Activated CD8-positive, alpha-beta T cell treated with anti-CD3 and anti-CD28 coated beads, Interleukin-2, amount 10 ng/mL, durations not matched to agents 7 days and 5 days (primary cell): ENCODE measurements at places on chromosomes 7 and 10. TPM values are rescaled to one million over a fixed set of nuclear protein-coding genes. Genes with fewer than 3 reads are reported as not detected.

Gene SLC16A9
- total RNA-seq: 0.10 TPM

Gene MORN4
- 1.1 TPM for total RNA-seq

Gene CALHM3
- total RNA-seq: 0.63 TPM

Gene ASB10
- not detected for total RNA-seq

Gene SFR1
- 14.9 TPM for total RNA-seq

GRCh38 chr10:114408112-114408967, 4.0 kb upstream of the AFAP1L2 start:
- H3K36me3 ChIP-seq: no peaks in the 10 kb centered on the region
- peaks cover 4% of the 10 kb centered on the region for H3K4me1 ChIP-seq
- peaks cover 32% of the 10 kb centered on the region for H3K27me3 ChIP-seq

- peak overlapping the region; percentile 94 for H3K27ac ChIP-seq
- H3K4me3 ChIP-seq: peak overlapping the region; percentile 94
- peaks cover 40% of the 10 kb centered on the region for H3K4me1 ChIP-seq
- peaks cover 16% of the 10 kb centered on the region for H3K27me3 ChIP-seq
These were observed 486 bp downstream of the HIPK2 start for GRCh38 chr7:139777133-139777891.

GRCh38 chr10:79125092-79125491, 56.3 kb downstream of the ZMIZ1 start:
- no peak overlapping the region for H3K4me3 ChIP-seq
- peaks cover 15% of the 10 kb centered on the region for H3K4me1 ChIP-seq
- H3K36me3 ChIP-seq: no peaks in the 10 kb centered on the region

- peak overlapping the region; percentile 30 for H3K27ac ChIP-seq
- H3K36me3 ChIP-seq: peaks cover 18% of the 10 kb centered on the region
- H3K27me3 ChIP-seq: no peaks in the 10 kb centered on the region
- peaks cover 12% of the 10 kb centered on the region for H3K4me1 ChIP-seq
- DNase-seq: peak; percentile 36
These were observed 31.8 kb downstream of the WNT16 start for GRCh38 chr7:121360564-121360963.

DNA sequence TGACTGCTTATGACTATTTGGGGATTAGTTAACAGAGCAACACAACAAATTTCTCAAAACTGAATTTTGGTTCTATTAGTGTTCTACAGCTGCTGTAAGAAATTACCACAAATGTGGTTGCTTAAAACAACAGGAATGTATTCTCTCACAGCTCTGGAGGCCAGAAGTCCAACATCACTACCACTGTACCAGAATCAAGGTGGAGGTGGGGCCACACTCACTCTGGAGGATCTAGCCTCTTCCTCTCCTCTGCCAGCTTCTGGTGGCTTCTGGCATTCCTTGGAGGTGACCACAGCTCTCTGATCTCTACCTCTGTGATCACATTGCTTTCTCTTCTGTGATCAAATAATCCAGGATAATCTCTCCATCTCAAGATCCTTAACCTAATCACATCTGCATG, 194.7 kb upstream of the BMPER start:
- H3K36me3 ChIP-seq: no peaks in the 10 kb centered on the region
- no peaks in the 10 kb centered on the region for H3K27me3 ChIP-seq
- no peak for DNase-seq
- no peak overlapping the region for H3K27ac ChIP-seq
- no peak overlapping the region for H3K4me3 ChIP-seq

DNA sequence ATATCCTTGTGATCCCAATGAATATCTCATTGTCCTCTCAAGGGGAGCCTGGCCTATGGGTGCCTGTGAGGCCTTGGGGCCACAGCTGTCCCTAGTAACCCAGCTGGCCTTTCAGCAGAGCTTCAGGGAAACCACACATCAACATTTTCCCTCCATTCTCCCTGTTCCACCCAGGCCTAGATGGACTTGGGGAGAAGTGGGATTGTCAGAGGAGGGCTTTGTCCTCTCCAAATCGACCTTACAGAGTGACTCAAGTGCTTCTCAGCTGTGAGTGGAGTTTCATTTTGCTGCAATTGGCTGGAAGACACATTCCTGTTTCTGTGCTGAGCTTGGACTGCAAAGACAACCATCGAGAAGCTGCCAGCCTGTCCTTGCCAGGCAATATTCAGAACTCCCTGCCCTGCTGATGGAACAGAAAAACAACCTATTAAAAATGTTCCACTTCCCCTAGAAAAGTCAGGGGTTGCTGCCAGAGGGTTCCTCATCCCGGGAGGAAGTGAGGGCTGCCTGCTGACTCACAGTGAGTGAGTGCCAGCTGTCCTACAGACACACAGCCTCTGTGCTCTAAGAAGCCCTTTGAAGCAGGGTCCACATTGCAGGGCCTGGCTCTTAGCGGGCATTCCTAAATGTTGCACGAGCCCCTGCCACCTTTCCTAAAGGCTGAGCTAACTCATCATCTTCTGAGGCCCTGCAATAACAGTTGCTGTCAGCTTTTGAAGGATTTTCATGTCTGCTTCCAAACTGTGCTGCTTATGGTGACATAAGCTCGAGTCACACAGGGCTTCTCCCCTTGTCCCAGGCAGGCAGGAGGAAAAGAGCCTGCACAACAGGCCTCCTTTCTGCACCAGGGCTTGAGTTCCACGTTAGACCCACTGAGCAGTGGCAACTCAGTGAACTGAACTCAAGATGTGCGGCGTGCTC, 20.5 kb downstream of the STRA8 start:
- H3K27me3 ChIP-seq: no peaks in the 10 kb centered on the region
- no peaks in the 10 kb centered on the region for H3K36me3 ChIP-seq
- DNase-seq: no peak
- no peak overlapping the region for H3K27ac ChIP-seq

- peaks cover 51% of the 10 kb centered on the region for H3K36me3 ChIP-seq
- no peak for DNase-seq
- H3K27ac ChIP-seq: no peak overlapping the region
- H3K4me1 ChIP-seq: no peaks in the 10 kb centered on the region
These were observed 16.9 kb downstream of the CUTC start for GRCh38 chr10:99748823-99749451.

DNA sequence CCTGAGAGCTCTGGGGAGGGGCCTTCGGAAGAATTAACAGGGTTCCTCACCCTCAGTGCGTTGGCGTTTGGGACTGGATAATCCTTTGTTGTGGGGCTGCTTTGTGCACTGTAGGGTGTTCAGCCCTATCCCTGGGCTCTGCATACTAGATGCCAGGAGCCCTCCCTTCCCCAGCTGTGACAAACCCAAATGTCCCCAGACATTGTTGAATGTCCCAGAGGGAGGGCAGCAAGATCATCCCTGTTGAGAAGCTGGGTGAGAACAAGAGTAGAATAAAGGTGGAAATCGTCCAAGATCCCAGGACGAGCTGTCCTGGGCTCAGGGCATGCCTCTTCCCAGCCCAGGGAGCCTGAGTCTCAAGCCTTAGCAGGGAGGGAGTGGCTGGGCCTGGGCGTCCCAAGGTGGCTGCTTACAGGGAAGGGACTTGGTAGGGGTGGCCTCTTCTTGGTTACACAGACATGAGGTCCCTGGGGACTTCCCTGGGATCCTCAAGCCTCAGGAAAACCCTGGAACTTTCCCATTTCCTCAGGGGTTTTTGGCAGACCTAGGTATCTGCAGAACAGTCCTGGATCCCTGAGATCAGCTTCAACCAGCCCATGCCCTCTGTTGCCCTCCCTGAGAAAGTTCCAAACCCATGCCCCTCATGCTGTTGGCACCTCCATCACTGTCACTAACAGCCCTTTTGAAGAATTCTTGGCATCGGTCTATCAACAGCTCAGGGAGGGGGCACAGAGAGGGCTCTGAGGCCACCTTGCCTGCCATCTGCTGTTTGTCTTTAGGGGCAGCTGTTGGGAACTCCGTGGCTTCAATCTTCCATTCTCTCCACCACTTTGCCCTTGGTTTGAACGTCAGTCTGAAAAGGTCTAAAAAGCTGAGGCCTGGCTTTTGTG, 53.7 kb downstream of the GOLGA7B start:
- H3K27ac ChIP-seq: no peak overlapping the region
- no peak for DNase-seq
- H3K36me3 ChIP-seq: no peaks in the 10 kb centered on the region
- H3K27me3 ChIP-seq: peaks cover 7% of the 10 kb centered on the region
- no peak overlapping the region for H3K4me3 ChIP-seq

DNA sequence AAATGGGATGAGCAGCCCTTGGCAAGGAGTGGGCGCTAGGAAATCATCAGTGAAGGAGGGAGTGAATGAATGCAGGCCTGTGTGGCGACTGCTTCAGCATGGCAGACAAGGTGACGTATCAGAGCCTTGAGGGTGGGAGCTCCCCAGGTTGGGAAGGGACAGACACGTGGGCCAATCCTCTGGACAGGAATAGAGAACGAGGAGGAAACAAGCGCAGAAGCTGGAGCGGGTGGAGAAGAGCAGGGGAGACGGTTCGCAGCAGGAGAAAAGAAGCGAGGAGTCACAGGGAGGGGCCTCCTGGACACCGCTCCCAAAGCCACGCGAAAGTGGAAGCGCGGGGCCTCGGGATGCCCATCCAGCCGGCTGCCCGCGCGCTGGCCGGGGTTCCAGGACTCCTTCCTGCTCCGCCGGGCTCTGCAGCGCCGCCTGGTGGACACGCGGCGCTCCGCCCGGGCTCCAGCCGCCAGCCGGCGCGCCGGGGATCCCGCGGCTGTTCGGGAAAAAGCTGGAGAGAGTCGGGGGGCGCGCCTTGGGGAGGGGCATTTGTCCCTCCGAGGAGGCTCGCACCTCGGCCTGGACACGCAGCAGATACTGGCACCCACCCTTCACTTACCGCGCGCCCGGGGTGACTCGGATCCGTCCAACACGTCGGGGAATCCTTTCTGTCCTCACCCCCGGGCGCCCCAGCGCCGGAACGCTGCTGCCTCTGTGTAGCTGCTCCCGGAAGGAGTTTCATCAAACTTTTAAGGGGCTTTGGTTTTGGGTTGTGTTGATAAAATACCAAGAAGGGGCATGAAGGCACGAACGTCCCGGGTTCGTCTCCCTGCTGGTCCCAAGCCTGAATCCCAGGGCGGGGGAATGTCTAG, 6.3 kb downstream of the ZNF503 start:
- peaks cover 10% of the 10 kb centered on the region for H3K4me1 ChIP-seq
- no peaks in the 10 kb centered on the region for H3K36me3 ChIP-seq
- H3K27me3 ChIP-seq: peaks cover 42% of the 10 kb centered on the region
- H3K4me3 ChIP-seq: no peak overlapping the region
- no peak overlapping the region for H3K27ac ChIP-seq

- H3K36me3 ChIP-seq: peaks cover 4% of the 10 kb centered on the region
- H3K4me1 ChIP-seq: peaks cover 7% of the 10 kb centered on the region
- no peak overlapping the region for H3K27ac ChIP-seq
- DNase-seq: no peak
- no peaks in the 10 kb centered on the region for H3K27me3 ChIP-seq
- no peak overlapping the region for H3K4me3 ChIP-seq
These were observed 206.0 kb upstream of the SH2B2 start for GRCh38 chr7:102080434-102081243.

GRCh38 chr7:11846361-11846955, 14.5 kb upstream of the THSD7A start:
- no peak overlapping the region for H3K4me3 ChIP-seq
- no peaks in the 10 kb centered on the region for H3K36me3 ChIP-seq
- no peaks in the 10 kb centered on the region for H3K4me1 ChIP-seq
- H3K27ac ChIP-seq: no peak overlapping the region
- H3K27me3 ChIP-seq: no peaks in the 10 kb centered on the region
- DNase-seq: no peak
